Stimulated activated CD8-positive, alpha-beta memory T cell treated with anti-CD3 and anti-CD28 coated beads, Interleukin-4, amount 100 ng/mL, for 24 hours (primary cell): ENCODE measurements at places on chromosomes 16 and 17.
A peak's percentile ranks its signal among the peaks of the same experiment; 100 is the strongest.

GRCh38 chr16:66131895-66132294 is 234.6 kb upstream of the CDH5 start:
- no peak for DNase-seq

- no peak for DNase-seq
Measured at GRCh38 chr16:87065446-87066132, 251.6 kb downstream of the C16orf95 start.

GRCh38 chr16:24538756-24539294 is 541 bp upstream of the RBBP6 start:
- DNase-seq, result no peak

DNA sequence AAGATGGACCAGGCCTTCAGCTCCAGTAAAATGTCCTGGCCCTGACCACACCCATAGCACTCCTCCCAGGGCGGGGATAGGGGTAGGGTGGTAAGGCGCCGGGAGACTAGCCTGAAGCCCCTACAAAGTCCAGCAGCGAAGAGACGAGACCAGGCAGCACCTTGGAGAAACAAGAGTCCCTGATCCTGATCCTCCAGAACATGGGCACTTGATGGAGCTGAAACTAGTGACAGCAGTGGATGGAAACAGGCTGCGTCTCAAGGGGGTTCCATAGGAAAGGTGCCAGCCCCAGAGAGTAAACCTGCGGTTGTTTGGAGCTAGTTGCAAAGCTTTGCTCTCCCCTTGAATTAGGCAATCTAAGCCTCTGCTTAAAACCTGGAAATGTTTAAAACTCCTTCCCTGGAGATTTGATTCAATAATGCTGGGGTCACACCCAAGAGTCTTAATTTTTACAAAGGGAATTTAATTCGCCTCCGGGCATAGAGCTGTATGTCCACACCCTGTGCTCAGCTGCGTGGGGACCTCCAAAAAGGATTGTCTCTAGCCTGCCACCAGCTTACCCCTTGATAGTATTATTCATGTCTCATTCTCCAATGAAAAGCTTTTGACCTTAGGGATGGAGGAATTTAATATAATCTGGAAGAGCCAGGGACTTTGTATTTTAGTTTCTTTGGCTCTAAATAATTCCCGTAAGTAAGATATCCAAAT is 258.6 kb downstream of the PMP22 start:
- no peak for DNase-seq

- no peak for DNase-seq
Measured at GRCh38 chr16:48347191-48347865, 37.9 kb downstream of the SIAH1 start.

DNA sequence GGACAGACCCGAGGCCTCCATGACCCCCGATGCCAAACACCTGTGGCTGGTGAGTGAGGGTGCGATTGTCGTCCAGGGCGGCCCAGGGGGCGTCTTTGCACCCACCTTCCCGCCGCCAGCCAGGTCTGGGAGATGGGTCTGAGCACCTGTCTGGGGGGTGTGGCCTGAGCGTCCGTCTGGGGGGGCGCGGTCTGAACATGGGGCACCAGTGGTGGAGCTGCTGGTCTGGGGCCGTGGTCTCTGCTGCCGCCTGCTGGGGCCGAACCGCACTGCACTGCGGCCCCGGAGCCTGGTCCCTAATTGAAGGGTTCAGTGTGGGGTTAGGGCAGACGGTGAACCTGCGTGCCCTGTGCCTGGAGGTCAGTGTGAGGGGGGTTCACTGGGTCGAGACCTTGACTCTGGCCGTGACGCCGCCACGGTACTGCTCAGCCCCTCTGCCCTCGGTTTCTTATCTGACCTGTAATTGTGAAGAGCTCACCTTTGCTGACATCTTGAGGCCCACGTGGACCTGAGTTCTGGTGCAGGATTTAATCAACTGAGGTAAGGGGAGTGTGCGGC is 12.6 kb upstream of the TCF25 start:
- peak; percentile 64 for DNase-seq

GRCh38 chr17:61400717-61401388 is 1.2 kb downstream of the TBX2 start:
- DNase-seq, result no peak
